ENCODE measurements at places on chromosomes 3 and 15.

DNA sequence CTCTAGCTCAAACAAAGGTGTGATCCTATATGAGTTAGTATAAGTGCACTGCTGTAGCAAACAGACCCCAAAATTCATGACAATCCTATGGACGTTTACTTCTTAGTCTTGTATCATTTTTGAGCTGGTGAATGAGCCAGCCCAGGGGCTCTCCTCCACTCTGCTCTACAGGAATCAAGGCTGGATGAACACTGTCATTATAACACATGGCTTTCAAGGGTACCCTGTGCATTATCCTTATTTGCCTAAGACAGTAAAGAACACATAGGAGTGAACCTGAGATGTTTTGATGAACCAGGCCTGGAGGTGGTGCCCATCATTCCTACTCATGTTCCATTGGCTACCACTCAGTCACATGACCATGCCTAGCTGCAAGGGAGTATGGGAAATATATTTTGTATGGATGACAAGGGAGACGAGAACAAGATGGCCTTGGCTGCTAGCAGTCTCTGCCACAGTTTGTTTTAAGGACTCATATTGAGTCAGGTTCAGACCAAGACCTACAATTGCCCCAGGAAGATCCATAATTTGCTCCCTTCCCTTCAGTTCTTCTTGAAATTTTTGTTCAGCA is 107.4 kb upstream of the HES1 start:
- H3K4me3 ChIP-seq: no peak overlapping the region
- H3K27ac ChIP-seq: no peak overlapping the region
- H3K36me3 ChIP-seq: no peaks in the 10 kb centered on the region
- no peak for DNase-seq
- peaks cover 9% of the 10 kb centered on the region for H3K27me3 ChIP-seq
- peaks cover 5% of the 10 kb centered on the region for H3K4me1 ChIP-seq

DNA sequence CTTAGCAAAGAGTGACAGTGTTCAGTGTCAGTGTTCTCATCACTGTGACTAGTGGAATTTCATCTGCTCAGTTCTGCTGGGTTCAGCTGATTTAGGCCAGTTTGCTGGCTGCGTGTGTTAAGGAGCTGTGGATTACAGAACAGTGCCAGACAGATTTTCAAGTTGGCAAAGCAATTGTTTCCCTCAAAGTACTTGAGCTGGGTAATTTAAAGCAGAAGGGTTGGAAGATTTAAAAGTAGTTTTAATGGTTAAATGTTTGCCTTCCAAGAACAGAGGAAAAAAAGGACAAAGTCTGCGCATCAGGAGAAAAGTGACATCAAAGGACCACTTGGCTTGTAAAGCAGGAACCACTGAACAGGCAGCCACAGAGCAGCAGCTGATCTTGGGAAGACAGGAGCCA is 8.7 kb downstream of the ESYT3 start:
- DNase-seq: no peak
- H3K27ac ChIP-seq: no peak overlapping the region
- H3K27me3 ChIP-seq: peaks cover 15% of the 10 kb centered on the region
- no peaks in the 10 kb centered on the region for H3K36me3 ChIP-seq
- H3K4me3 ChIP-seq: no peak overlapping the region

- DNase-seq: no peak
- H3K4me3 ChIP-seq: no peak overlapping the region
- H3K4me1 ChIP-seq: peaks cover 5% of the 10 kb centered on the region
- peaks cover 35% of the 10 kb centered on the region for H3K27me3 ChIP-seq
Measured at GRCh38 chr15:60259469-60259868, 138.3 kb downstream of the ANXA2 start.

- H3K4me3 ChIP-seq: no peak overlapping the region
- no peak overlapping the region for H3K27ac ChIP-seq
- peaks cover 5% of the 10 kb centered on the region for H3K36me3 ChIP-seq
- no peaks in the 10 kb centered on the region for H3K27me3 ChIP-seq
- H3K4me1 ChIP-seq: no peaks in the 10 kb centered on the region
- DNase-seq: no peak
Measured at GRCh38 chr3:132605374-132605792, 8.3 kb downstream of the ACKR4 start.

GRCh38 chr3:59473636-59474035 is 423.8 kb upstream of the CFAP20DC start:
- peaks cover 34% of the 10 kb centered on the region for H3K4me1 ChIP-seq
- no peaks in the 10 kb centered on the region for H3K27me3 ChIP-seq
- DNase-seq: no peak
- H3K36me3 ChIP-seq: peaks cover 29% of the 10 kb centered on the region
- peak overlapping the region; percentile 4 for H3K27ac ChIP-seq
- no peak overlapping the region for H3K4me3 ChIP-seq

- no peak overlapping the region for H3K27ac ChIP-seq
- H3K4me3 ChIP-seq: no peak overlapping the region
- H3K36me3 ChIP-seq: no peaks in the 10 kb centered on the region
- H3K27me3 ChIP-seq: peaks cover 12% of the 10 kb centered on the region
- H3K4me1 ChIP-seq: no peaks in the 10 kb centered on the region
Measured at GRCh38 chr15:68003297-68003696, 50.8 kb upstream of the PIAS1 start.

- no peak overlapping the region for H3K4me3 ChIP-seq
- H3K36me3 ChIP-seq: no peaks in the 10 kb centered on the region
- H3K4me1 ChIP-seq: no peaks in the 10 kb centered on the region
- H3K27me3 ChIP-seq: no peaks in the 10 kb centered on the region
- no peak for DNase-seq
- no peak overlapping the region for H3K27ac ChIP-seq
Measured at GRCh38 chr15:99976811-99977271, 243.6 kb upstream of the LYSMD4 start.

DNA sequence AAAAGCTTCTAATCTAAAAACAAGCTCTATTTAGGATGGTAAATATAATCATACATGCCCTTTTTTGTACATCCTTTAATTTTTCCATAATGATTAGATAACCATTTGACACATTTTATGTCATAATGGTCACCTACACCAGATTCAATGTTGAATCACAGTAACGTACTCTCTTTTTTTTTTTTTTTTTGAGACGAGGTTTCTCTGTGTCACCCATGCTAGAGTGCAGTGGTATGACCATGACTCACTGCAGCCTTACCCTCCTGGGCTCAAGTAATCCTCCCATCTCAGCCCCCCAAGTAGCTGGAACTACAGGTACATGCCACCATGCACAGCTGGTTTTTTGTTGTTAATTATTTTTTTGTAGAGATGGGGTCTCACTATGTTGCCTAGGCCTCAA is 49.2 kb downstream of the PROS1 start:
- no peak overlapping the region for H3K27ac ChIP-seq
- no peaks in the 10 kb centered on the region for H3K36me3 ChIP-seq
- no peak for DNase-seq

GRCh38 chr15:88476635-88477060 is 9.1 kb downstream of the MRPS11 start:
- no peak for DNase-seq
- H3K4me3 ChIP-seq: no peak overlapping the region
- H3K4me1 ChIP-seq: peaks cover 3% of the 10 kb centered on the region
- H3K36me3 ChIP-seq: peaks cover 22% of the 10 kb centered on the region
- H3K27ac ChIP-seq: no peak overlapping the region

GRCh38 chr3:184092199-184092598 is 4.7 kb upstream of the HTR3E start:
- no peaks in the 10 kb centered on the region for H3K36me3 ChIP-seq
- no peak for DNase-seq
- H3K27ac ChIP-seq: no peak overlapping the region
- H3K4me1 ChIP-seq: no peaks in the 10 kb centered on the region
- peaks cover 6% of the 10 kb centered on the region for H3K27me3 ChIP-seq
- H3K4me3 ChIP-seq: no peak overlapping the region

DNA sequence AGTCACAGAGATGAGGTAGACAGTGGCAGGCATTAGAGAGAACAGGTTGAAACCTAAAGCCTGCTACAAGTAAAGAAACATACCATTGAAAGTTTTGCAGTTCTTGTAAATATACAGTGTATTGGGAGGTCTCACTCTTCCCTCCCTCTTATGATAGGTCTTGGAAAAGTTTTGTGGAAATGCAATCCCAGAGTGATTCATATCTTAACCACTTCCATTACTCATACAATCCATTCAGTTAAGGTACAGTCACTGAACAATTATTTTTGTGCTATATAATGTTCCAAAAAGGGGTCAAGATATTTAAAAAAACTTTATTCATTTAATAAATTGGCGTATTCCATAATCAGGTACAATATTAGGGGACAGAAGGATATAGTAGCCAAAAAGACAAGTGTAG is 737.7 kb upstream of the ALCAM start:
- no peaks in the 10 kb centered on the region for H3K4me1 ChIP-seq
- H3K27ac ChIP-seq: no peak overlapping the region
- no peaks in the 10 kb centered on the region for H3K27me3 ChIP-seq
- no peaks in the 10 kb centered on the region for H3K36me3 ChIP-seq

- H3K27ac ChIP-seq: no peak overlapping the region
- H3K36me3 ChIP-seq: no peaks in the 10 kb centered on the region
- H3K27me3 ChIP-seq: peaks cover 19% of the 10 kb centered on the region
- H3K4me3 ChIP-seq: no peak overlapping the region
Measured at GRCh38 chr3:133408366-133408765, 8.5 kb downstream of the BFSP2 start.

GRCh38 chr15:52382647-52383046 is 87.0 kb upstream of the MYO5C start:
- peaks cover 1% of the 10 kb centered on the region for H3K4me1 ChIP-seq
- no peak overlapping the region for H3K27ac ChIP-seq
- peaks cover 33% of the 10 kb centered on the region for H3K36me3 ChIP-seq
- no peaks in the 10 kb centered on the region for H3K27me3 ChIP-seq
- DNase-seq: no peak

DNA sequence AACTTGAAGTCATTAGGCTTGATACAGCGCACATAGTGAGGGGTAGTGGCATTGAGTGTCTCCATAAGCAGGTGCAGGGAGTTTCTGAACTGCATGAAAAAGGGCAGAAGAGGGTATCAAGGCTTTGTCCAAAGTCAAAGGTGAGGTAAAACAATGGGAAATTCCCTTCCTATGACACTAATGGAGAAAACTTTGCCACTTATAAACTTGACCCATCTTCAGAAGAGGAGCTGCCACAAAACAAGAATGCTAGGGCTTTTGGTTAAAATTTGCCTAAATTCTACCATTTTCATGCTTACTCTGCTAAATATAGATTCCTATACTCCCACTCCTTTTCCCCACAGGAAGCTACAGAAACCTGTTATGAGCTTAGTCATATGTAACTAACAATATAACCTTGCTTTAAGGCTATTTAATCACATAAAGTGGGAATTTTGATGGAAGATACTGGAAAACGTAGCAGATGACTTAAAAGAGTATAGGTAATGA is 87.5 kb upstream of the MYO5C start:
- no peaks in the 10 kb centered on the region for H3K27me3 ChIP-seq
- peaks cover 31% of the 10 kb centered on the region for H3K36me3 ChIP-seq
- no peak for DNase-seq
- no peak overlapping the region for H3K27ac ChIP-seq

DNA sequence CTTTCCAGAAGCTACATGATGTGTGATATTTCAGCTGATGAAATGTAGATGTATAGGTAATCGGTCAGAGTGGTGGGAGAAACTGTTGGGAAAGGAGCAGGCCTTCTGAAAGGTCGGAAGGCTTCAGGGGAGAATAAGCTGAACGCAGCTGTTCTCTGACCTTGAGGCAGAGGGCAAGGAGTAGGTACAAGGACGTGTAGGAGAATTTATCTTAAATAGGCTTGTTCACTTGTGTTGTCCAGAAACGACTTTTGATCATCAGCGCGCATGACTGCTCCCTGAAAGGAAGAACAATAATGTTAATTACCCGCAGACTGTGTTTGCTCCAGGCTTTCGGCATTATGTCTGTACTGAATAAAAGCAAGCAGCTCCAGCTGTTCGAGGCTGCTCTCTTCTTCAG is 39.6 kb downstream of the GPR160 start:
- DNase-seq: no peak
- no peak overlapping the region for H3K27ac ChIP-seq
- H3K27me3 ChIP-seq: no peaks in the 10 kb centered on the region
- no peak overlapping the region for H3K4me3 ChIP-seq

DNA sequence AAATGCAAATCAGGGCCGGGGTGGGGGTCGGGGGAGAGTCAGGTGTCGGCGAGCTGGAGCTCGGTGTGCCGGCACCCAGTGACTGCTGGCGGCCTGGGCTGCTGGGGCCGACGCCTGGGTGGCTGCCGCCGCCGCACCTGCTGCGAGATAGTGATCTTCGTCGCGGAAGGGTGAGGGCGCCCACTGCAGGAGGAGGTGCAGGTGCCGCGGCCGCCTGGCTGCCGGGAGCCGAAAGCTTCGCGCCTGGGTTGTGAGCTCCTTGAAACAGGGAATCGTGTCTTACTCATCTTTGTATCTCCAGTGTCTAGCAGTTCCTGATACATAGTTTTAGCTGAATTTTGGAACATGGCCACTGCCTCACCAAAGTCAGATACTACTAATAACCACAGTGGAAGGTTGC is 64.0 kb upstream of the CPOX start:
- H3K27me3 ChIP-seq: peaks cover 30% of the 10 kb centered on the region
- H3K4me1 ChIP-seq: peaks cover 2% of the 10 kb centered on the region
- H3K36me3 ChIP-seq: no peaks in the 10 kb centered on the region
- peak; percentile 27 for DNase-seq
- H3K4me3 ChIP-seq: peak overlapping the region; percentile 34
- no peak overlapping the region for H3K27ac ChIP-seq

DNA sequence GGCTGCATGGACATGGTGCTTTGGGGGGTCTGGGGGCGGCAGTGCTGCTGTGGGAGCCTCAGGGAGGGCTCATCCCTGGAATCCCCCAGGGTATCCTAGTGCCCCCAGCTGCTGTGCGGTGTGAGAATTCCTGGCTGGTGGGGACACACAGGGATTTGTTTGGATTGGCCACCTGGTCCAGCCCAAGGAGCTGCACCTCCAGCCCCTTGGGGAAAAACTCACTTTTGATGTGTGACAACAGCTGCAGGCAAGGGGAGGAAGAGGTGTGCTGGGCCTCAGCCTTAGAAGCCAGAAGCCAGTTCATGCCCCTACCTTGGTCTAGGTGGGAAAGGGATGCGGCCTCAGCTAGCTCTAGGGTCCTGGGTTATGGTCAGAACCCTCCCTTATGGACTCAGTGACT is 8.4 kb upstream of the COMMD4 start:
- no peaks in the 10 kb centered on the region for H3K36me3 ChIP-seq
- H3K4me1 ChIP-seq: no peaks in the 10 kb centered on the region
- H3K27me3 ChIP-seq: no peaks in the 10 kb centered on the region
- no peak for DNase-seq

- H3K27me3 ChIP-seq: peaks cover 33% of the 10 kb centered on the region
- no peak overlapping the region for H3K4me3 ChIP-seq
- H3K4me1 ChIP-seq: peaks cover 23% of the 10 kb centered on the region
- H3K27ac ChIP-seq: no peak overlapping the region
- no peak for DNase-seq
Measured at GRCh38 chr3:125107861-125108567, 52.2 kb upstream of the HEG1 start.

GRCh38 chr15:48925714-48926223 is 38.0 kb downstream of the SHC4 start:
- H3K36me3 ChIP-seq: no peaks in the 10 kb centered on the region
- DNase-seq: peak; percentile 69
- peaks cover 47% of the 10 kb centered on the region for H3K4me1 ChIP-seq

- H3K27ac ChIP-seq: no peak overlapping the region
- peaks cover 4% of the 10 kb centered on the region for H3K4me1 ChIP-seq
- H3K4me3 ChIP-seq: no peak overlapping the region
- H3K27me3 ChIP-seq: peaks cover 5% of the 10 kb centered on the region
- peak; percentile 47 for DNase-seq
- H3K36me3 ChIP-seq: no peaks in the 10 kb centered on the region
Measured at GRCh38 chr3:114706591-114707232, 412.9 kb downstream of the TIGIT start.
